ENCODE measurements at places on chromosomes 11 and 22.

GRCh38 chr22:23773483-23774113 is 949 bp downstream of the MMP11 start:
- DNase-seq = no peak

- DNase-seq = no peak
Measured at GRCh38 chr11:113472471-113472870, 2.7 kb downstream of the DRD2 start.

GRCh38 chr11:66860449-66860831 is 3.6 kb downstream of the LRFN4 start:
- no peak for DNase-seq

GRCh38 chr11:108718466-108718865 is 53.6 kb downstream of the DDX10 start:
- no peak for DNase-seq

DNA sequence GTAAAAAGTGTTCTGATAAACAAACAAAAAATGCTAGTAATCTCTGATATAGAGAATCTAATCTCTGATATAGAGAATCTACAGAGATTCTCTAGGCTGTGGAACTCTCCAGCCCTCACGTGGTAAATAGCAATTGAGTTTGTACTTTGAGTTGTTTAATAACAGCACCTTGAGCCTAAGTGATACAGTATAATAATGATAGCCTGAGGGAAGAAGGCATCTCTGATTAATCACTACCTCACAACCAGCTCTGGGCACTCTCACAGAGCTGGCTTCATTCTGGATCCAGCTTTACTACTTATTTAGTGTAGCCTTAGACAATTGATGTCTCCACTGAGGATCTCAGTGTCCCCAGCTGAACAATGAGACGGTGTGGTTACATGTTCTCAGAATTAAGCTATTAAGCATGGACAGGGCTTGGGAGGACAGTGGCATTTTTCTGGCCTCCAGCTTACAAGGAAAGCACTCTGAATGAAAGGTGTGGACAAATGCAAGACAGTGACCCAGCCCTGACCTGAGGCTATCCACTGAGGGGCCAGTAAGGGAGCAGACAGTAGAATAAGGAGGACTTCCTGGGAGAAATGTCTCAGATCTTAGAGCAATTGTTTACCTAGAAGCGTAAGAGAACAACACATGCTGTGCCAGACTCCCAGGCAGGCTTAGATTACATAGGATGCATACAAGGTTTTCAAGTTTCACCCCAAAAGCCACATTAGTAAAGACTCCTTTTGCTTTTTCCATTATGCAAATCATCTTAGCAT is 88.7 kb upstream of the DRD2 start:
- DNase-seq = no peak

DNA sequence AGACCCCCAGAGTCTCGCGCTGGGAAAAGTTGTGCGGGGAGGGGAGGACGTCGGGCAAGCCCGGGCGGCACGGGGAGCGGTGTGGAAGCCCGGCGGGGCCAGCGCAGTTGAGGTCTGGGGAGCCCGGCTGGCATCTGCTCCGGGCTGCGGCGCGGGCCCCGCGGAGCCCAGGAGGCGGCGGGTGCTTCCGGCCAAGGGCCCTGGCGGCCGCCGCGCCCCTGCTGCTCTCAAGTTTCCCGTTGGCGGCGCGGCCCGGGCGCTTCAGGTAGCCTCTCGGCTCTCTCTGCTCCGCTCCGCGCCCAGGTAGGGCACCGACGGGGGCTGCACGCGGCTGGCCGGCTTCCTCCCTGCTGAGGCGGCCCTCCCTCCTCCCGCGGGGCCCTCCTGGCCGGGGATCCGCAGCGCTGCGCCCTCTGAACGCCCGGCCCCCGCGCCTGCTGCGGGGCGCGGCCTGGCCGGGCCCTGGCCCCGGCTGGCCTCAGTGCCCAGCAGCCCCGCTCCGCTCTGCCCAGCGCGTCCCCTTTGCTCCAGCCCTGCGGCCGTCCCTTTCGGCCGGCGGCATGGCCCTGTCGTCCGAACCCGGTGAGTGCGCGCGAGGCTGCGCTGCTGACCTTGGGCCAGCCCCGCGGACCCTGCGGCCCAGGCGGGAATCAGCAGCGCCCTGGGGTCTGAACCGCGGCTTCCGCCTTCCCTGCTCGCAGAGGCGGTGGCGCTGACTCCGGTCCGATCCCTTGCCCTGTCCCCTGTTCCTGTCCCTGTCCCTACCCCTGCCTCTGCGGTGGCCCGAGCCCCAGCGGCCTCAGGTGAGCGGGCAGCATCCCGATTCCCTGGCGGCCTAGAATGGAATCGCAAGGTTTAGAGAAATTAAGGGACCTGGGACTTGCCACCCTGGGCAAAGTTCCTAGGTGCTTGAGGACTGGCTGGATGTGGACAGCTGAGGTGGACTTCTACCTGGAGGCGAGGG is 4.3 kb upstream of the AMPD3 start:
- DNase-seq = no peak

DNA sequence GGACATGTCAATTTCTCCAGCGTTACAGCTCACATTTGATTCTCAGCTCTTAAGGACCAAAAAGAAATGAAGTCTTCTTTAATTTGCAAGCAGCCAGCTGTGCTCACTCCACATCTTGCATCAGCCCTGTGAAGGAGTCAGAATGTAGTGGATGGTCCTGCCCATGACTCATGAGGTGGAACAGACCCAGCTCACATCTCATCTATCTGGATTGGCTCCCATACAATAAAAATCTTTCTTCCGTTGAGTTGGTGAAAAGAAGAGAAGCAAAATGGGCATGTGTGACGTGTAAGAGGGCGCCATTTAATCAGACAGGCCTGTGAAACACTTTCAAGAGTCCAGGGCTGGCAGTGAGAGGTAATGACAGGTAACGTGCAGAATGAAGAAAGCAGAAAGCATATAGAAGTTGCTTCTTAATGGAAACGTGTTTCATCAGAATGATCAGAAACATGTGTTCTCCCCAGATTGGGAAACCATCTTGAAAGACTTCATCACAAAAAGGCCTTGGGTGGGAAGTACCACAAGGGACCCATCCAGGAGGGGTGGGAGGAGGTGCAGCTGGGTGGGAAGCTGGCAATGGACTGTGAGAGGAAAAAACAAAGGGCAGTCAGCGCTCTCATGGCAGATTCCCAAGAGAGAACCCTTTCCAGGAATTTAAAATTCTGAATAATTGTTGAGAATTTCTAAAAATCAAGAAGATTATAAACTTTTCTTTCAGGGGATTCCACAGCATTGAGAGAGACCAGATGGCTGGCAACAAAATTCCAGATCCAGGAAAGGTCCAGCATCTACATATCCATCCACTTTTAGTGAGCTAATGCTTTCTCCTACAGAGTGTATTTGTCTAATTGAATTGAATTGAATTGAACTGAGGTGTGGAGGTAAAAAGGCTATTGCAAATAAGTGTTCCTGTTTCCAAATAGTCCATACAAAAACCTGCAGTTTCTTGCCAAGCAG is 57.0 kb downstream of the ETS1 start:
- DNase-seq = peak; percentile 87

DNA sequence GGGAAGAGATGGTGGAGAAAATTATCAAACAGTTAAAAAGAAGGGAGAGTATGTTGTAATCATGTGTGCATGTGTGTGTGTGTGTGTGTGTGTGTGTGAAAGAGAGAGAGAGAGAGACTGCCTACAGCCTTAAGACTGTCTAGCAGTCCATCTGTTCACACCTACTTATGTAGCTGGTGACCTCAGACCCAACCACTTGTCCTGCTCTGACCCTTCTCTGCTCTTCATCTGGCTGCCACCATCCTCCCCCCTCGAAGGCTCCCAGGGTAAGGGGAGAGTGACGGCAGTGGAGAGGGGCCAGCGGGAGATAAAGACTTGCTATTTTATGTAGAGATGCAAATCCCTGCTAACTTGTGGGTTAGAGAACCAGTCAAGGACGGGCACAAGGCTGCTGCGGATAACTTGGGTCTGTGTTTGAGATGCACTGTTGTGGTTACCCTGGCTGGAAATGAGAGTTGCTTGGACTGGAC is 24.9 kb upstream of the GRAMD1B start:
- no peak for DNase-seq

- peak; percentile 29 for DNase-seq
Measured at GRCh38 chr11:67303835-67304411, 593 bp downstream of the SSH3 start.

DNA sequence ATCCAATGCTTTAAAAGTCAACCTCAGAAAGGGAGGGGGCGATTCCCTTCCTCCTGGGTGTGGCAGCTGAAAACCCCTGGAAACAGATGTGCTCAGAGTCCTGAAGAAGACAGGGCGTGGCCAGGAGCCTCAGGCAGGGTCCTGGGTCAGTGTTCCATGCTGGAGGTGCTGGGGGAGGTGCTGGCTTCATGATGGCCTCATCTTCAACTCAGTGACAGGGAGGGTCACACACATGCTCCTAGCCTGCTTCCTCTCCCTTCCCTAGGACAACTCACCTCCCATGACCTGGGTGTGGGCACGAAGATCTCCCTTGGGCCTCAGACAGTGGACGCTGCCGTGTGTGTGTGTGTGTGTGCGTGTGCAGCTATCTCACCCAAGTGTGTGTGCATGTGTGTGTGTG is 245.6 kb upstream of the B3GAT1 start:
- no peak for DNase-seq

- no peak for DNase-seq
Measured at GRCh38 chr11:3781423-3781822, 15.9 kb downstream of the NUP98 start.
